ENCODE measurements at places on chromosomes 6 and 20.

DNA sequence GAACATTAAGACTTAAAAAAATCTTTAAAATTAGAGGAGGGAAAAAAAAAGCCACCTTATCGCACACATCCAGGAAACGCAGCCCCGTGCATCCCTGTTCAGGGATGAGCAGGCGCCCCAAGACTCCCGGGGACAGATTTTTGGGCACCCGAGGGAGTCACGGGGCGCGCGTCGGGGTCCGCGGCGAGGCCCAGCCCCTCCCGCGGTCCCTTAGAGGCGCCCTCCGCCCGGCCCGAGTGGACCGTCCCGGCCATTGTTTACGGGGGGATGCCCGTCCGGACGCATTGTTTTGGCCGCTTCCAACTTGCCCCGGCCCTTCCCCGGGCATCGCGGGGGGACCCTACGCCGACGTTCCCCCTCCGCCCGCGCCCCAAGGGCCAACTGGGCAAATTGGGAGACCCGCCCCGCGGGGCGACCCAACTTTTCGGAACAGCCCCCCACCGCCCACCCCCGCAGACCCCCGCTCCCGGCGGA is 610 bp downstream of the ZNF217 start:
- DNase-seq: no peak

DNA sequence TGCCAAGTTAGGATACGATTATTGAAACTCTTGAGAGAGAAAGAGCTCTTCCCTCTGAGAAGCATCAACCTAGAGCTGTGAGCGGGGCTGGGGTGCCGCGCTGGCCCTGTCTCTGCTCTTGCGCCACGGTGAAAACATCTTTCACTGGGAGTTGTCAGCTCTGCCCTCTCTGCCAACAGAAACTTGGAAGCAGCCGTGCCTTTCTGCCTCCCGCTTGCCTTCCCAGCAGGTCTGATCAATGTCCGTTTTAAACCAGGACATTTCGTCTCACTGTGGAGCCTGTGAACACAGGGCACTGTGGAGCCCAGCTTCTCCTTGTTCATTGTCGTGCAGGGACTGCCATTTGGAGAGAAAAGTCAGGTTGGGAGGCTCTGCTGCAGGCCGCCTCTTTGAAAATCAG is 249.2 kb upstream of the PMEPA1 start:
- DNase-seq: no peak

- no peak for DNase-seq
Observed at GRCh38 chr6:123016431-123017103, 20.5 kb downstream of the CLVS2 start.

DNA sequence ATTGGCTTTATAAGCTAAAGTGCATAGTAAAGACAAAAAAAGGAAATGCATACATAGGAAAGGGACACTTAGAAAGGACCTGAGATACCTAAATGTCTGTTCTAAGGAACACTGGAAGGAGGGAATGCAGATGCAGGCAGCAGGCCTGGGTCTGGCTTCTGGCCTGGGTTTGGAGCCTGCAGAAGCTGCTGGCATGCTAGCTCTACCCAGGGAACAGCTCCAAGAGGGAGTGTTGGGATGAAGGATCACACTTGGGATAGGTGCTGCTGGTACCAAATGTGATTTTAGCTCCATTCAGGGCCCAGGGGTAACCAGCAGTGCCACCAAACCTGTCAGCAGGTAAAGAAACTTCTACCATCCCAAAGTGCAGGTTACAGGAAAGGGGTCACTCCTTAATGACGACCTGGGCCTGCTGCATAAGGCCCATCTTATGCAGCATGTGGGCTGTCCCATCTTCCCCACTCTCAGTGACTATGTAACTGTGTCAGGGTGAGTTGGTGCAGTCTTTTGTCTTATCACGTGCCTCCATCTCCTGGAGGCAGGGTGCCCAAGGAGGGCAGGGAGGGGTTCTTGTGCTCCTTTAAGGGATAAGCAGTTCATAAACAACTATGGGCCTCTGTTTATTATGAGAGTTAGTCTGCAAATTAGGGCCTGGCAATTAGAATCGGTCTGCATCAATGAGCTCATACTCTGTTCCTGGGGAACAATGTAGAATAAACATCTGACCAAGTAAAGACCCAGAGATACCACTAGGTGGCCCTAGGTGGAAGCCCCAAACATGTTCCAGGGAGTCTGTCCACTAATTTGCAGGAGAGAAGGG is 26.9 kb downstream of the DDX27 start:
- peak; percentile 39 for DNase-seq

DNA sequence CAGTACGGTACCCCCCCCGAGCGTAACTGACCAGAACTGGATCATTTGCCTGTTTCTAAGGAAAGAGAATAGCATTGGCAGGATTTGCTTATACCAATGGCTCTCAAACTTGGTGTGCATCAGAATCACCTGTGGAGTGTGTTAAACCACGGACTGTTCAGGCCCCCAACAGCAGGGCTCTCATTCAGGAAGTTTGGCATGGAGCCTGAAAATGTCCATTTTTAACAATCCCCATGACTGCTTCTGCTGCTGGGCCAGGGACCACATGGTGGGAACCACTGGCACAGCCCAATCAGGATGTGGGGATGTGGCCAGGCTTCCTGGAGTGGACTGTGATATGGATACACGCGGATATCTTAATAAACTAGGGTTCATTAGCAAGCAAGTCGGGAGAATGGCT is 53.9 kb downstream of the GTF2H5 start:
- no peak for DNase-seq

- peak; percentile 70 for DNase-seq
Observed at GRCh38 chr20:35821807-35822242, 50.0 kb downstream of the PHF20 start.

DNA sequence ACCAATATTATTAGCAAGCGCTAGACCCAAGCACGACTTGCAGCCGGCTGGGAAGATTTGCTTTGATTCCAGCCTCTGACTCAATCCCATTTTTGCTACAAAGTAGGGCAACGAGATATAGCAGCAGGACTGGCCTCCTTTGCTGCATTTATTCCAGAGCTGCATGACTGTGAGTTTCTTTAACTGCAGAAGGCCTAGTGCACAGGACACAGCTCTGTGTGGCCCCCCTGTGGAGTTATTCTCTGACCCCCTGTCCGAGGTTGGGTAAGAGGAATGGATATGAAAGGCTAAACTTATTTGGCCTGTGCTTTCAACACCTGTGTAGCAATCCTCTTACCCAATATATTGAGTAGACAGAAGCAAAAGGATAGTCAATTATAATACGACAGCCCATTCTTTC is 133.3 kb upstream of the SPTLC3 start:
- no peak for DNase-seq

- no peak for DNase-seq
Observed at GRCh38 chr20:37703035-37703845, 9.4 kb downstream of the CTNNBL1 start.
